Placental pericyte (primary cell): ENCODE measurements at places on chromosomes 16 and 17. TPM values are rescaled to one million over a fixed set of nuclear protein-coding genes. Genes with fewer than 3 reads are reported as not detected.

The CES1 gene
- total RNA-seq = 0.22 and 1.6 TPM in 2 replicates

The CCL7 gene
- 0.44 and 3.4 TPM in 2 replicates for total RNA-seq

The MPP2 gene
- total RNA-seq = 0.43 and 1.3 TPM in 2 replicates

The ABCC11 gene
- under 0.01 TPM in 2 replicates for total RNA-seq

The NFATC2IP gene
- total RNA-seq = 17.9 and 24.9 TPM in 2 replicates

The MILR1 gene
- 10.7 and 21.6 TPM in 2 replicates for total RNA-seq

The MYH11 gene
- under 0.01 TPM in 2 replicates for total RNA-seq

The BAIAP2 gene
- total RNA-seq = 26.5 and 32.8 TPM in 2 replicates

The PDP2 gene
- 20.1 and 25.2 TPM in 2 replicates for total RNA-seq

The LGALS9B gene
- not detected in 2 replicates for total RNA-seq

The CLEC19A gene
- not detected in 2 replicates for total RNA-seq

The OR1F1 gene
- total RNA-seq = not detected in 2 replicates

The CTRL gene
- 0.29 and 2.0 TPM in 2 replicates for total RNA-seq

The MYH13 gene
- not detected in 2 replicates for total RNA-seq

The PHF23 gene
- 46.1 and 64.1 TPM in 2 replicates for total RNA-seq

The TP53TG3C gene
- total RNA-seq = 0.22 and 0.29 TPM in 2 replicates

The HS3ST3A1 gene
- 26.3 and 77.5 TPM in 2 replicates for total RNA-seq

The GRAP gene
- total RNA-seq = under 0.01 TPM in 1 of 2 replicates, not detected in the other

The CTRB2 gene
- total RNA-seq = not detected in 2 replicates

The ZNF747 gene
- total RNA-seq = 10.1 and 14.5 TPM in 2 replicates

The HOXB1 gene
- not detected in 2 replicates for total RNA-seq

The MC1R gene
- 3.9 and 5.6 TPM in 2 replicates for total RNA-seq

The HCRT gene
- not detected in 2 replicates for total RNA-seq

The SDK2 gene
- total RNA-seq = under 0.01 and 0.14 TPM in 2 replicates

The CCDC40 gene
- 3.0 and 6.3 TPM in 2 replicates for total RNA-seq

The SPN gene
- not detected in 2 replicates for total RNA-seq

The CLDN7 gene
- total RNA-seq = 2.6 and 7.4 TPM in 2 replicates

The CIBAR2 gene
- not detected in 2 replicates for total RNA-seq

The SLC52A1 gene
- 0.14 TPM in 1 of 2 replicates, not detected in the other for total RNA-seq

The CASKIN1 gene
- total RNA-seq = under 0.01 and 0.22 TPM in 2 replicates

The RMI2 gene
- 2.2 and 7.0 TPM in 2 replicates for total RNA-seq

The TEX14 gene
- not detected in 2 replicates for total RNA-seq

The PIK3R5 gene
- total RNA-seq = under 0.01 TPM in 1 of 2 replicates, not detected in the other

The TM4SF5 gene
- not detected in 2 replicates for total RNA-seq

The EPX gene
- not detected in 2 replicates for total RNA-seq

The SP6 gene
- 0.22 and 0.43 TPM in 2 replicates for total RNA-seq

The PTGES3L gene
- 0.66 and 1.9 TPM in 2 replicates for total RNA-seq

The SRSF1 gene
- total RNA-seq = 328 and 537 TPM in 2 replicates

The TPSD1 gene
- not detected in 2 replicates for total RNA-seq

The CENPV gene
- 22.1 and 39.2 TPM in 2 replicates for total RNA-seq

The HSD11B2 gene
- under 0.01 TPM in 1 of 2 replicates, not detected in the other for total RNA-seq

The SLC35G6 gene
- total RNA-seq = not detected in 2 replicates

The C1QTNF8 gene
- total RNA-seq = not detected in 2 replicates

The TRAPPC1 gene
- total RNA-seq = 47.0 and 68.7 TPM in 2 replicates

The ZPBP2 gene
- total RNA-seq = not detected in 2 replicates

The NLRC5 gene
- total RNA-seq = 33.5 and 79.3 TPM in 2 replicates

The GP1BA gene
- under 0.01 TPM in 1 of 2 replicates, not detected in the other for total RNA-seq
